ENCODE measurements at places on chromosomes 16 and 17. TPM values are rescaled to one million over a fixed set of nuclear protein-coding genes. Genes with fewer than 3 reads are reported as not detected.

DNA sequence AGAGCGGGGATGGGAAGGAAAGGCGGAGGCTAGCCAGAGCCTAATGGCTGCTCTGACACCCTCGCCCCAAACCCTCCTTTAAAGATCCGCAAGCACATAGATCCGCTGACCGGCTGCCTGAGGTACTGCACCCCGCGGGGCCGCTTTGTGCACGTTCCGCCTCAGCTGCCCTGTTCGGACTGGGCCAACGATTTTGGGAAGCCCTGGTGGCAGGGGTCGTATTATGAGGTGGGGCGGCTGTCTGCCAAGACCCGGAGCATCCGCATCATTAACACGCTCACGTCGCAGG, 663 bp downstream of the CYB5D1 start:
- no peaks in the 10 kb centered on the region for H3K27me3 ChIP-seq
- H3K27ac ChIP-seq: peak overlapping the region; percentile 87
- peak overlapping the region; percentile 69 for H3K4me3 ChIP-seq
- peaks cover 22% of the 10 kb centered on the region for H3K36me3 ChIP-seq
- no peak for DNase-seq

DNA sequence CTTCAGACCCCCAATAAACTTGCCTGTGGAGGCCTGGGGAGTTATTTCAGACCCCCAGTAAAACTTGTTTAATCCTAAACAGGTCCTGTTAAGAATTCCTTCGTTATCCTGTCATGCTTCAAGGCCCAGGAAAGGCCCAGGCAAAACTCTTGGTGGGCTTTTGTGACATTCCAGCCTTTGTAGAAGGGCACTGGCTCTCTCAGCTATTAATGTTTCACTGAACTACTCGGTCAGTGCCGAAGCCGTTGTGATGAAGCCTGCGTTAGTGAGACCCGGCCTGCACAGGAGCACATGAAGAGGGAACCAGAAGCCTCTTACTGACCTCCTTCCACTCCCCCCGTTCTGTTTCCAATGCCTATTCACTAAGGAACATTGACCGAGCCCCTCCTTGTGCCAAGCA, 47.4 kb upstream of the PLCG2 start:
- H3K4me3 ChIP-seq: no peak overlapping the region
- no peak for DNase-seq
- no peaks in the 10 kb centered on the region for H3K27me3 ChIP-seq
- no peak overlapping the region for H3K27ac ChIP-seq

GRCh38 chr17:13750816-13751793, 149.4 kb upstream of the HS3ST3A1 start:
- no peaks in the 10 kb centered on the region for H3K4me1 ChIP-seq
- H3K27me3 ChIP-seq: no peaks in the 10 kb centered on the region
- H3K27ac ChIP-seq: no peak overlapping the region
- DNase-seq: no peak

DNA sequence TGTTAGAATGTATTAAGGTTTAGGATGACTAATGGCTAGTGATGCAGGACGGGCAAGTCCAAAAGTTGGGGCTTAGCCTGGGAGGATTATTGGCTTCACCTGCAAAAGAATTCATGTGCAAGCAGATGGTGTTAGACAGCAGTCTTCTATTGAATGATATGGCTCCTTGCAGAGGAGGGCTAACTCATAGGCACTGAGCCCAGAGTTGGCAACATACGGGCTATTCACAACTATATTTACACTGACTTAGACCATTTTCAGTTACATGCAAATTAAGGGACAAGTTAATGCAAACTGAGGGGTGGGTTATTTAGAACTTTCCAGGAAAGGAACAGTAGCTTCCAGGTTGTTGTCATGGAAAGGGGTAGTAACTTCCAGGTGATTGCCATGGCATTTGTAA, 1017.1 kb upstream of the EEF2KMT start:
- no peaks in the 10 kb centered on the region for H3K27me3 ChIP-seq
- no peaks in the 10 kb centered on the region for H3K4me1 ChIP-seq
- H3K4me3 ChIP-seq: no peak overlapping the region
- no peak overlapping the region for H3K27ac ChIP-seq

GRCh38 chr17:41437769-41438168, 3.0 kb downstream of the KRT38 start:
- no peak for DNase-seq
- no peak overlapping the region for H3K4me3 ChIP-seq
- no peak overlapping the region for H3K27ac ChIP-seq
- H3K27me3 ChIP-seq: no peaks in the 10 kb centered on the region
- no peaks in the 10 kb centered on the region for H3K4me1 ChIP-seq

- H3K36me3 ChIP-seq: no peaks in the 10 kb centered on the region
- no peak overlapping the region for H3K4me3 ChIP-seq
- H3K27ac ChIP-seq: no peak overlapping the region
Observed at GRCh38 chr17:7651665-7652387, 1.1 kb downstream of the ATP1B2 start.

HSBP1 gene
- total RNA-seq: 78.7 TPM

DNA sequence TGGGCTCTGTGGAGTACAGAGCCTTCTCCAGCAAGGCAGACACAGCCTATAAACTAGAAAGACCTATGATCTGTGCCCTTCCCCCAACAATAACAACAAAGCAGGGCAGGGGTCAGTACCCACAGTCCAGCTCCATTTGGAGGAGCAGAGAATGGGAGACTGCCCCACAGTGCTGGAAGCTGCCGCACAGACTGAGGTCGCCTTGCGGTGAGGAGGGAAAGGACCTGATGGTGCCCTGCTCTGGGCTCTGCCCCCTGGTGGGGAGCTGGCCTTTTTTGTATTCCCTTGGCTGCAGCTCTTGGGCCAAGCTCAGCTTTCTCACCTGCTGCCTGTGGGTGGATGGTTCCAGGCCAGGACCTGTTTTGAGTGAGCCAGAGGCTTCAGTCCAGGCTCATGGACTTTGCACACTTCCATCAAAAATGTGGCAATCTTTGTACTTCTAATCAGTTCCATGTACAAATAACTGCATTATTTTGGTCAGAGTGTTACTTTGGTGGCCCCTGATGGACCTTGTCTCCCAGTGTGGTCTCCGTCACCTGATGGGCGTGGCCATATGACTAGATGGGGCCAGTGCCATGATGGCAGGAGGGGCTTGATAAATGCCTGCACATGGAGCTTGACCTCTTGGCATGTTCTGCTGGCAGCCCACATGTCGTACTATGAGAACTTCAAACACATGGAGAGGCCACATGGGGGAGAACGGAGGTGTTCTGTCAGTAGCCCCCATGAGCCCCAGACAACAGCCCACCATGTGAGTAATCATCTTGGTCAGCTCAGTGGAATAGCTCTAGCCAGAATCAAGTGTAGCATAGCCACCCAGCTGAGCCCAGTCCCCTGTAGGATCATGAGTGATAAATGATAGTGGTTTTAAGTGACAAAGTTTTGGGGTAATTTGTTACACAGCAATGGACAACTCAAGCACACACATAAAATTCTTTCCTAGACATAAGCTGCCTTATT, 24.2 kb downstream of the B9D1 start:
- H3K36me3 ChIP-seq: no peaks in the 10 kb centered on the region
- peak; percentile 28 for DNase-seq
- no peak overlapping the region for H3K27ac ChIP-seq
- peaks cover 53% of the 10 kb centered on the region for H3K27me3 ChIP-seq
- H3K4me1 ChIP-seq: no peaks in the 10 kb centered on the region

FAM171A2 gene
- total RNA-seq: 1.4 TPM

GRCh38 chr16:24734382-24734781, 4.9 kb downstream of the TNRC6A start:
- no peak overlapping the region for H3K27ac ChIP-seq
- H3K4me1 ChIP-seq: peaks cover 7% of the 10 kb centered on the region
- DNase-seq: no peak

DNA sequence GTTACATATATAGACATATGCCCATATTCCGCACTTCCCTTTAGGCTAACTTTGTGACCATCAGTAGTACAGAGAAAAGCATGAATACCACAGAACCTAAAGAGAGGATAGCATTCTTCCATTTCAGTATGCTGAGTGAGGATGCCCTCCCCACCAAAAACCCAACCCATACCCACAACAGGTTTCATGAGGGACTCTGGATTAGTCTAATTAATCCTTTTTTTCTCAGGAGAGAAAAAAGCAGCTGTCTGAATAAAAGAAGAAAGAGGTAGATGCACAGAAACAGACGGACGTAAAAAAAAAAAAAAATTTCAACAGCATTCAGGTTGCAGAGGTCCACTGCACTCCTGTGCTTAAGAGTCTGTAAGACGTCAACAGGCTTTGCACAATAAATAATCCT, 6.7 kb downstream of the MMD start:
- H3K4me1 ChIP-seq: no peaks in the 10 kb centered on the region
- H3K4me3 ChIP-seq: no peak overlapping the region
- no peak for DNase-seq
- H3K36me3 ChIP-seq: peaks cover 15% of the 10 kb centered on the region
- H3K27ac ChIP-seq: no peak overlapping the region
- no peaks in the 10 kb centered on the region for H3K27me3 ChIP-seq

ABCA8 gene
- total RNA-seq: 0.76 TPM

CSH1 gene
- 2.3 TPM for total RNA-seq

NPIPA5 gene
- total RNA-seq: 5.8 TPM

GRCh38 chr16:67393111-67393787, at the start of gene TPPP3:
Gene TPPP3 (minus strand): TSS chr16:67393498. CDS start chr16:67391111, 2,387 bp downstream.
- no peaks in the 10 kb centered on the region for H3K4me1 ChIP-seq
- H3K4me3 ChIP-seq: peak within 1 kb of the TSS; percentile 4
- H3K27ac ChIP-seq: no peak within 1 kb of the TSS
- H3K36me3 ChIP-seq: no peaks in the 10 kb centered on the region
- H3K27me3 ChIP-seq: peaks cover 92% of the 10 kb centered on the region

TBC1D3I gene
- total RNA-seq: not detected

DNA sequence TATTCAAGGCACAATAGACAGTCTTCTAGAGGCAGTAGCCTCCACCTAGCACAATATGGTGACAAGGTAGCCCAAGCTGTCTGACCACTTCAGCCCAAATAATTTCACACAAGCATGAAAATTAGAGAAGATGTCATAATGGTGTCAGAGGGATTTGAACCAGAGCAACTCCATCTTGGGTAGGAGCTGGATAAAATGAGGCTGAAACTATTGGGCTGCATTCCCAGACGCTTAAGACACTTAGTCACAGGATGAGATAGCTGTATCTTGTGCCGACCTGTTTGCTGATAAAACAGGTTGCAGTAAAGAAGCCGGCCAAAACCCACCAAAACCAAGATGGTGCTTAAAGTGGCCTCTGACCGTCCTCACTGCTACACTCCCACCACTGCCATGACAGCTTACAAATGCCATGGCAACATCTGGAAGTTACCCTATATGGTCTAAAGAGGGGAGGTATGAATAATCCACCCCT, 192.6 kb downstream of the CPPED1 start:
- H3K27ac ChIP-seq: no peak overlapping the region
- peaks cover 25% of the 10 kb centered on the region for H3K4me1 ChIP-seq
- no peaks in the 10 kb centered on the region for H3K36me3 ChIP-seq
- no peaks in the 10 kb centered on the region for H3K27me3 ChIP-seq
- H3K4me3 ChIP-seq: no peak overlapping the region

UNC119 gene
- total RNA-seq: 30.4 TPM

GDPD1 gene
- total RNA-seq: 4.5 TPM

- no peaks in the 10 kb centered on the region for H3K36me3 ChIP-seq
- no peaks in the 10 kb centered on the region for H3K27me3 ChIP-seq
- no peak overlapping the region for H3K27ac ChIP-seq
- H3K4me1 ChIP-seq: peaks cover 5% of the 10 kb centered on the region
Observed at GRCh38 chr17:61284174-61284573, 115.5 kb upstream of the TBX2 start.

- no peaks in the 10 kb centered on the region for H3K4me1 ChIP-seq
- no peaks in the 10 kb centered on the region for H3K27me3 ChIP-seq
- H3K4me3 ChIP-seq: no peak overlapping the region
- H3K36me3 ChIP-seq: peaks cover 6% of the 10 kb centered on the region
Observed at GRCh38 chr17:2275722-2276121, 27.9 kb downstream of the SMG6 start.

- H3K4me3 ChIP-seq: no peak overlapping the region
- no peak for DNase-seq
- no peaks in the 10 kb centered on the region for H3K4me1 ChIP-seq
- H3K36me3 ChIP-seq: no peaks in the 10 kb centered on the region
- no peaks in the 10 kb centered on the region for H3K27me3 ChIP-seq
Observed at GRCh38 chr16:7158481-7158880, 174.2 kb upstream of the RBFOX1 start.

ZPBP2 gene
- total RNA-seq: not detected

AXIN2 gene
- total RNA-seq: 27.1 TPM

DNA sequence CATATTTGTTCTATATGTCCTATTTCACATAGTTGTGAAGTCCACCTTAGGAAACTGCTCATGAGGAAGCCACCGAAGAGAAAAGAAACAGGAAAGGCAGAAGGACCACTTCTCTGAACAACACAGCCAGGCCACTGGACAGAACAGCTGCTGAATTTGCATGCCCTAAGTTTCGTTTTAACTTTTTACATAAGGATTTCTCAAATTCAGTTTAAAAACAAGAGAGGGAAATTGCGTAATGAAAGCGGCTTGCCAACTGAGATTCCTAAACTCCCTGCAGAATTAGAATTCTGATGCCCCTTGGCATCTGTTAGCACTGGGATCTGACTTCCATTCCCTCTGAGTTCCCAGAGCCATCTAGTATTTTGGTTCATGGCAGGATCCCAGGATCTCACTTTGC, 5.0 kb upstream of the CCL8 start:
- no peak overlapping the region for H3K4me3 ChIP-seq
- H3K4me1 ChIP-seq: peaks cover 2% of the 10 kb centered on the region
- no peaks in the 10 kb centered on the region for H3K27me3 ChIP-seq
- no peak overlapping the region for H3K27ac ChIP-seq

GRCh38 chr17:45255358-45255757, 6.5 kb downstream of the SPATA32 start:
- H3K27me3 ChIP-seq: no peaks in the 10 kb centered on the region
- H3K36me3 ChIP-seq: peaks cover 21% of the 10 kb centered on the region
- H3K4me1 ChIP-seq: peaks cover 15% of the 10 kb centered on the region
- no peak overlapping the region for H3K4me3 ChIP-seq
- no peak overlapping the region for H3K27ac ChIP-seq

- H3K27ac ChIP-seq: no peak overlapping the region
- peaks cover 32% of the 10 kb centered on the region for H3K4me1 ChIP-seq
- peak overlapping the region; percentile 43 for H3K4me3 ChIP-seq
- peaks cover 26% of the 10 kb centered on the region for H3K27me3 ChIP-seq
- H3K36me3 ChIP-seq: no peaks in the 10 kb centered on the region
Observed at GRCh38 chr17:81394377-81394920, 808 bp upstream of the BAHCC1 start.

SULT1A2 gene
- total RNA-seq: 0.66 TPM

GRCh38 chr17:77451245-77451893, 310.6 kb downstream of the SEC14L1 start:
- H3K4me3 ChIP-seq: peak overlapping the region; percentile 96
- peaks cover 17% of the 10 kb centered on the region for H3K36me3 ChIP-seq
- no peak for DNase-seq
- peaks cover 47% of the 10 kb centered on the region for H3K4me1 ChIP-seq
- peak overlapping the region; percentile 92 for H3K27ac ChIP-seq

GRCh38 chr16:49012961-49013726, 268.5 kb downstream of the CBLN1 start:
- H3K36me3 ChIP-seq: no peaks in the 10 kb centered on the region
- no peaks in the 10 kb centered on the region for H3K27me3 ChIP-seq
- no peak overlapping the region for H3K4me3 ChIP-seq
- H3K27ac ChIP-seq: no peak overlapping the region
- no peak for DNase-seq

CRYBA1 gene
- total RNA-seq: 0.38 TPM
